Activated naive CD4-positive, alpha-beta T cell (primary cell): ENCODE measurements at places on chromosomes 5 and 9.

DNA sequence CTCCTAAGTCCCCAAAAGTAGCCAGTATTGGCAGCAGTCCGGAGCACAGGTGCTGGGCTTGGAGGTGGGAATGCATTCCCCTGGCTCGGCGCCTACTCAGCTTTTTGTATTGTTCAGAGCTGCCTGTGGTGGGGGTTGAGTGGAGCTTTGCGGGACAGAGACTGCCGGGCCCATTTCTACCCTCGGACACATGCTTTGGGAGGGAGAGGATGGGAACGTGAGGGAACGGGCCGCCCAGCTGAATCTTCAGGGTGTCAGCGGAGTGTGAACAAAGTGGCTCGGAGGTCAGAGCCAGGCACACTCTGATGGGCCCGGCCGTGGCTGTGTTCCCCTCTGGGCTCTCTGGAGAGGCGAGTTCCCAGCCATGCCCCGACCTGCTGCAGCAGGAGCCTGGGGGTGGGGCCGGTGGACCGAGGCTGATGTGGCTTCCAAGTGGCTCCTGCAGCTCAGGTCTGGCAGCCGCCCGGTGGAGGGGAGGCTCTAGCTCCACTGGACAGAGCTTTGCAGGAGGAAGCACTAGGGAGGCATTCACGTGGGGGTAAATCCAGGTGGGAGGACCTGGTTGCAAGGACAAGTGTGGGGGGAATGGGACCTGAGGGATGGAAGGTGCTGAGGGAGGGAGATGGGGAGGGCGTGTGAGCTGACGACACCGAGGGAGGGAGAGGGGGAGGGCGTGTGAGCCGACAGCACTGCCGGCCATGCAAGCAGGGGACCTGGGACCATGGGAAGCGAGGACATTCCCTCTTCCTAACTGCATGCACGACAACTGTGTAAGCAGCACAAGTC lies 31.1 kb upstream of the SLC6A3 start:
- no peak for DNase-seq

- no peak for DNase-seq
These were observed 233.0 kb upstream of the SGCD start for GRCh38 chr5:156094001-156094400.

- DNase-seq, result no peak
These were observed 5.2 kb downstream of the PPP2R2B start for GRCh38 chr5:146873186-146873917.

DNA sequence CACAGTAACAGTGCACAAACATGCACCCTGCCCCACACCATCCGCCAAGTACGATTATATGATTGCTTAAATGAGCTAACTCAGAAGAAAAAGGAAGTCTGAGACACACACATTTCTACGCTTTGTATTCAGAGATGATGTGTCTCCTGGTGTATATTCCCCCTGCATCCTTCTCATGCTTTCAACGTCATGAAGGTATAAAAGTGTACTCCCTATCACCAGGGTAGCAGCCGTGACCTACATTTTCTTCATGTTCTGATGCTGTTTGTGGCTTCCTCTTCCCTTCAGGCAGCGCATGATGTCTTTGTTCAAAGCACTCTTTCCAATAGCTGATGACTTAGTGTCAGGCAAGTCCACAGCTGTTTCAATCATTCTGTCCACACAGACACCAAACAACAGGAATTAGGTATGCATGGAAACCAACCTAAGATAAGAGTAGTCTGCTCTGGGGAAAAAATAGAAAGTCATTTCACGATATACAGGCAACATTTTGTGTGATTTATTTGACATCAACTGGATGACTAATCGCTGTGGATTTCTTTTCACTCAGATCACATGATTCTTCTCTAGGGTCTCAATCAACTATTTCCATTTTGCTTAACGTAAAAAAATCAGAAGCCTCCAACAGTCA lies 269.4 kb upstream of the PTGER4 start:
- peak; percentile 37 for DNase-seq
